ENCODE measurements at places on chromosomes 13 and 19.

DNA sequence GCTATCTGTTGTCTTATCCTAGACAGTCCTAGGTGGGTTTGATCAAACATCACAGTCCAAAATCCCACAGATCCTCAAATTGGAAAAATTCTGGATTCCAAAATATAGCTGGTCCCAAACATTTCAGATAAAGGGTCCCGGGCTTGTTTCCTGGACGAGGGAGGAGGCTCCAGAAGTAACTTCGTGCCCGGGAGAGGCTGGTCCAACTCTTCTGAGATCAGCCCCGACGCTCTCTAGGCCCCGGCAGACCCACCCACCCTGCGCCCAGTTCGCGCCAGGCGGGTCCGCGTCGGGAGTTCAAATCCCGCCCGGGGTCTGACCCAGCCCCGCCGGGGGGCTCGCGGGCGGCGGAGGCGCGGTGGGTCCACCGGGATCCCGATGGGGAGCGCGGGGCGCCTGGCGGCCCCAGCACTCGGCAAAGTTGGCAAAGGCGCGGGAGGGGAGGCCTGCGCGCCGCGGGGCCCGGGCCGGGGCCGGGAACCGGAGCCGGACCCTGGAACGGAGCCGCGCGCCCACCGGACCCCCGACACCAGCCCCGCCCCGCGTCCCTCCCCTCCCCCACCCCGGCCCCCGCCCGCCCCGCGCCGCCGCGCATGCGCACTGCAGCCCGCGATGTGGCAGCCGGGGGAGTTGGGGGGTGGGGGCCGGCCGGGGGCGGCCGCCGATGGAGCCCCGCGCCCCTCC lies 513 bp downstream of the MIER2 start:
- no peak for DNase-seq

- no peak for DNase-seq
Observed at GRCh38 chr13:81760316-81760715, 1419.4 kb upstream of the SPRY2 start.

DNA sequence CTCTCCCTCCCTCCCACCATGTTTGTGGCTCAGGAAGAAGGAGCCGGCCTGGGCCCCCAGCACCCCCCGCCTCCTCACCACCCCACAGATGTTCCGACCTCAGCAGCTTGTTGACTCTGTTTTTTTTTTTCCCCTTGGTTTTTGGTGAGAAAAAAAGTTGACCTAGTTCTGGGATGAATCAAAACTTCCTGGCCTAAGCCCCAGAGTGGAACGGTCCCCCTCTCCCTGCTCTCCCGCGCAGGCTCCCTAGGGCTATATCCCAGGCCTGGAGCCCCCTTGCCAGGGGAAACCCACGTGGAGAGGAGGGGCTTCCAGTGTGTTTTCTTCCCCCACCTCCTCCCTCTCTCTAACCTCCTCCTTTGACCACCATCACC lies 4.0 kb downstream of the COL5A3 start:
- no peak for DNase-seq

DNA sequence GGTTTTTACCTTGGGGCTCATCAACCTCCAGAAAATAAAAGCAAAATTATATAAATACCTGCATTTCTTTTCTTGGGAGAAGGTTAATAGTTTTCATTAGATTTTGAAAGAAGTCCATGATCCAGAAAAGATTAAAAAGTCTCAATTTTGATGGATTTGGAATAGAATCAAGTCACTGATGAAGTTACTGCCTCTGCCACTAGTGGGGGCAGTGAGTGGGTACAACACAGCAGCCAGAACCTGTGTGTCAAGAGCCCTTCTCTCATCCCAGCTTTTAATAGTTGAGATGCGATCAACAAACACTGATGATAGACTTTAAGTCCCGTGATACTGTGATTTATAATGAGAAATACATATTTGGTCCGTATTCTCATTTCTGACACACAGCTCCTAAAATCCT lies 686.7 kb downstream of the DIAPH3 start:
- DNase-seq, result no peak

DNA sequence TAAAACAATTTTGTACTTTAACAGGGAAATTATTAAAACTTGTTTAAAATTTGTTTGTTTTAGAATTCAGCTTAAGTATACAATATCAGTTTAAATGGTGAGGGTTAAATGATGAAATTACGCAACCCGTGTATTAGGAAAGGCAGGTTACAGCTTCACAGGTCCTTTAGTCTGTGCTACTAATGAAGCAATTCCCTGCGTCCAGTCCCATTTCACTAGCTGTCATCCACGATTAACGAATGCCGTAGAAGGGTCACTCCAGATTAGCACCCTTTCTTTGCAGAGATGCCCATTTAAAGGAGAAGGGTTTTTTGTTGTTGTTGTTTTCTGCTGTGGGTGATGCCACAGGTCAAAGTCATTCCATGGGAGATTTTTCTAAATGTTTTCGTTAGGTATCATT lies 457.6 kb upstream of the SLC10A2 start:
- no peak for DNase-seq

DNA sequence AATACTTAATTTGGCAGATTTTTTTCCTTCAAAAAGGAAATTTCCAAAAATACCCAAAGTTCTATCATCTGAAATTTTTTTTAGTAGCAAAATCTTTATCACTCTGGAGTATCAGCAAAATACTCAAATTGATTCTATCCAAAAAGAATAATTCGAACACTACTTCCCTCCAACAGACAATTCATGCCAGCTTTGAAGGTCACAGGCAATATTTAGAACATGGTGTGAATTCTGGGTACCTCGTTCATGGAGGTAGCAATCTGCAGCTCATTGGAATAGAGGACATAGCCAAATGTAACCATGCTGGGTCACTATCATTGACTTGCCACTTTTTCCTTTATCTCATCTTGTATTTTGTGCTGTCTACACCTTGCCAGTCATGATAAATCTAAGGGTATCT lies 119.8 kb downstream of the STARD13 start:
- DNase-seq, result no peak

- DNase-seq, result no peak
Observed at GRCh38 chr13:106471957-106472543, 63.4 kb downstream of the EFNB2 start.

DNA sequence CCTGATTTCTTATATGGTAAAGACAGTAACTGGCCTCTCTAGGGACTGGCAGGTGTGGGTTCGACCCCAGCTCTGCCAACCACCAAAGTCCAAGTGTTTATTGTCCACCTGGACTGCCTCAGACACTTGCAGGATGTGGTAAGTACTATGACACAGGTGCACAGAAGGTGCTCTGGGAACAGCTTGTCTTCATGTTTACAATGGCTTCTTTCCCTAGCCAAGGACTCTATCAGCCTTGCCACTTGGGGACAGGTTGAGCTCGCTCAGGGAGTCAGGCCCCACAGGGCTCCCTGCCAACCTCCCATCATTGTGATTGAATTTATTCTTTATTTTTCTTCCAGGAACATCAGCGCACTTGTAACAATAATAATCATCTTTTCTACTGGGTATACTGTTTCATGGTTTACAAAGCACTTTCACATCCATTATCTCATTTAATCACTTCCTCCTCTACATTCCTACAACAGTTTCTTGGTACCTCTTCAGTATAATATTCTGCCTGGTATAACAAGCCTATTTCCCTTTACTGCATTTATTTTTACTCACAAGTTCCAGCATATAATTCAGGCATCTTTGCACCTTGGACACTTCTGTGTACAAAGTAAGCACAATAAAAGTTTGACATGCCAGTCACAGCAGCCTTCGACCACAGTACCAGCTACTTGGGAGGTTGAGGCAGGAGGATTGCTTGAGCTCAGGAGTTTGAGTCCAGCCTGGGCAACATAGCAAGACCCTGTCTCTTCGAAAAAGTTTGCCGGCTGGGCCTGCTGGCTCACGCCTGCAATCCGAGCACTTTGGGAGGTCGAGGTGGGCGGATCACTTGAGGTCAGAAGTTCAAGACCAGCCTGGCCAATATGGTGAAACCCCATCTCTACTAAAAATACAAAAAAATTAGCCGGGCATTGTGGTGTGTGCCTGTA lies 24.2 kb upstream of the GATAD2A start:
- DNase-seq, result no peak

- no peak for DNase-seq
Observed at GRCh38 chr13:44013758-44014291, 134.1 kb downstream of the LACC1 start.

GRCh38 chr13:98026457-98026857 lies 73.0 kb downstream of the IPO5 start:
- no peak for DNase-seq

- no peak for DNase-seq
Observed at GRCh38 chr13:23766939-23767338, 122.3 kb downstream of the MIPEP start.

GRCh38 chr13:77584106-77584505 lies 48.6 kb downstream of the SCEL start:
- no peak for DNase-seq

GRCh38 chr19:12331211-12331941 lies 2.1 kb downstream of the ZNF563 start:
- DNase-seq, result no peak

DNA sequence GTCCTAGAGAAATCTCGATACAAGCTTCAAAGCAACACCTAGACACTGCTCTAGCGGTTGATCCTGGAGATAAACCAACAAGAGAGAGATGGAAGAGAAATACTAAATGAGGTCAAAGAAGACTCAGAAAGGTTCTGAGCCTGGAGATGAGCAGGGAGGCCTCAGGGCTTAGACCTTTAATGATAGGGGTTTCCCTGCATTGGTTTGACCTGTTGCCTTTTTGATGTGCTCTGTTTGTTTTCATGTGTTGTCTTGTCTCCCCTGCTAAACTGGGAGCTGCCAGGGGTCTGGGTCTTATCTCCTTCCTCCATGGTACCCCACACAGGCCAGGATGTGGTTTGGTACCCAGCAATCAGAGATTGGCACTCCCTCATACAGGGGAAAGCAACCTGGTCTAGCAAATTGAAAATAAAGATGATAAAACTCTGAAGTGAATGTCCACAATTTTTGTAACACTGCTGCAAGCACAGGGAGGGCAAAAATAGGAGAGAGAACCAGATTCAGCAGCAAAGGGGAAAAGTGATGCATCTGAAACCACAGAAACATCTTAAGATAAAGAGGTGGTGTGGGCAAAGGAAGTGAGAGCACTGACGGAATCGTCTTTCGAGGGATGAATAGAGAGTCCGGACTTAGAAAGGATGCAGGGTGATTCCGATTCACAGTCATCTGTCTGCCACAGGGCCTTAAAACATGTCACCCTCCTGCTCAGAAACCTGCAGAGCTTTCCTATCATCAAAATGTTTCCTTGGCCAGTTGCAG lies 3.5 kb downstream of the FFAR2 start:
- DNase-seq, result no peak

- no peak for DNase-seq
Observed at GRCh38 chr13:54787754-54788153, 1759.1 kb downstream of the OLFM4 start.

- DNase-seq, result no peak
Observed at GRCh38 chr13:37651891-37652290, 53.3 kb upstream of the POSTN start.

DNA sequence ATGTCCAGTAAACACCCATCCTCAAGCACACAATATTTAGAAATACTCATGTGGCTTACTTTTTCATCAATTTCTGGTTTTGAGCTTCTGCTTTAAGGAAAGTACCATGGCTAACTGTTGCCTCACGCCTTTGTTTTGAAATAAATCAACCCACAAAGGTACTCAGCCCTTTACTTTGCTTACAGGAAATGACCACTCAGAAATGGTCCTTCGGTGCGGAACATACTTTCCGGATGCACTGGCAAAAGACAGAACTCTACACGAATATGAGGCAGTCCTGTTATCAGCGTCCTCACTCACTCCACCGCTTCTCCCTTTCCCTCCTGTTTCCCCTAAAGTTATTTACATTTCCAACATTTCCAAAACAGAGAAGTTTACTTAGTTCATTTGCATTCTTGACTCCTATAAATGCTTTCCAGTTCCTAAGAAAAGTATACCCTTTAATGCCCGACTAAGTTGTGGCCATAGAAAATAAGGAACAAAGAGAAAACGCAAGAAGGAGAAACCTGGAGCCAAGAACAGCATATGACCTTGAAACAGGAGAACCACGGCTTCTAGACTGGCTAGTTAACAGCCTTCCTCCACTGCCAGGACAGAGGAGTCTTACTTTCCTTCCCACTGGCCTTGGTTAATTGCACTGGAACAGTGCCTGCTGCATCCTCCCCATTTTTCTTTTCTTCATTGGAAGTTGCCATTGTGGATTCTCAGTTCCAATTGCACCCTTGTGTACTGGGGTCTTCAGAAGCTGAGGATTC lies 10.6 kb downstream of the FPR2 start:
- DNase-seq, result no peak

DNA sequence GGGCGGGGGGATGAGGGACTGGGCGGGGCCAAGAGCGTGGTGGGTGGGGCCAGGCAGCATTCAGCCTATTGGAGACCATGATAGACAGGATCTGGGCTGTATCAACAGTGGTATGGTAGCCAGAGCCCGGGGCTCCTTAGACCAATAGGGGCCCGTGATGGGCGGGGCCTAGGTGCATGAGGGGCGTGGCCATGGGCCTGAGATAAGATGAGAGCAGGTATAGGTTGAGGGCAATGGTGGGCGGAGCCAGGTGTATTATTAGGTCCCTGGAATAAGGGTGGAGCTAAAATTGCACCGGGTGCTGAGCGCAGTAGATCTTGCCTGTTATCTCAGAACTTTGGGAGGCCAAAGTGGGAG lies 5.3 kb downstream of the ABCA7 start:
- no peak for DNase-seq

DNA sequence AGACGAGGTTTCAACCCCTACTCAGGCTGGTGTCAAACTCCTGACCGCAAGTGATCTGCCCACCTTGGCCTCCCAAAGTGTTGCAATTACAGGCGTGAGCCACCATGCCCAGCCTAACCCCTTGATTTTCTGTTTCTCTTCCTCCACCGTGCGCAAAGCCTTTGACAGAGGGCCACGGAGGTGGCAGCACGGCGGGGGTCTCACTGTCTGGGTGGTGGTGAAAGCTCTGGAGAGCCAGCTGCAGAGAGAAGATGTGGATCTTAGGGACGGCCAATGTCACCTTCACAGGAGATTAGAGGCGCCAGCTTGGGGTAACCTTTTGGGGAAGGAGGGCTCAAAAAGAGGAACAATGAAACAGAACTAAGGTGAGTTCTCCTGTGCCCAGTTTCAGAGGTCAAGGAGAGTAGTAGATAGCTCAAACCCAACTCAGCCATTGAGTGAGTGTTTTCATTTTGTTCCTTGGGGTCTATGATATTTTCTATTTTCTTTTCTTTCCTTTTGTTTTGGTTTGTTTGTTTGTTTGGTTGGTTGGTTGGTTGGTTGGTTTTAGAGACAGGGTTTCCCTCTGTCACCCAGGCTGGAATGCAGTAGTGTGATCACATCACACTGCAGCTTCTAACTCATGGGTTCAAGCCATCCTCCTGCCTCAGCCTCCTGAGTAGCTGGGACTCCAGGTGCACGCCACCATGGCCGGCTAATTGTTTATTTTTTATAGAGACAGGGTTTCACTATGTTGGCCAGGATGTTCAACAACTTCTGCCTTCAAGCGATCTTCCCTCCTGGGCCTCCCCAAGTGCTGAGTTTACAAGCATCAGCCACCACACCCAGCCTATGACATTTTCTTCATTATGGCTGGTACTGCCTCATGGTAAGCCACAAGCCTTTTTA lies 37.7 kb downstream of the GPR42 start:
- no peak for DNase-seq

DNA sequence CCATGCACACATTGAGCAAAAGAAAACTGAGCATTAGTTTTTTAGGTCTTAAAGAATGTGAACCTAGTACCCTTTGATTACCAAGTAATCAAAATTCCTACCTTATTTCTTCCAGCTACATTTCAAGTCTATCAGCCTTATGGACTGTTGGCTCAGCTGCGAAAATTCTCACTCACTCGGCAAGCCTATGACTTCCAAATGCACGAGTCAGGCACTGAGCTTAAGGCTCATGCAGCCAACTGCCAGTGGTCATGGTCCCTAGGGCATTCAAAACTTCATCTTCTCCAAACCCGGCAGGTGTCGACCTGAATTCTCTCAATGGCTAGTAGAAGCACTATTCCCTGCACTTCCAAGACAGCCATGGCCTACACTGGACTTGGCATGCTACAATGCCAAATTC lies 41.2 kb downstream of the RUBCNL start:
- no peak for DNase-seq

Measured in NCI-H1930 (cell line).